Mesenchymal stem cell (in vitro differentiated cells and primary cell): ENCODE measurements at places on chromosomes 11 and 22.

DNA sequence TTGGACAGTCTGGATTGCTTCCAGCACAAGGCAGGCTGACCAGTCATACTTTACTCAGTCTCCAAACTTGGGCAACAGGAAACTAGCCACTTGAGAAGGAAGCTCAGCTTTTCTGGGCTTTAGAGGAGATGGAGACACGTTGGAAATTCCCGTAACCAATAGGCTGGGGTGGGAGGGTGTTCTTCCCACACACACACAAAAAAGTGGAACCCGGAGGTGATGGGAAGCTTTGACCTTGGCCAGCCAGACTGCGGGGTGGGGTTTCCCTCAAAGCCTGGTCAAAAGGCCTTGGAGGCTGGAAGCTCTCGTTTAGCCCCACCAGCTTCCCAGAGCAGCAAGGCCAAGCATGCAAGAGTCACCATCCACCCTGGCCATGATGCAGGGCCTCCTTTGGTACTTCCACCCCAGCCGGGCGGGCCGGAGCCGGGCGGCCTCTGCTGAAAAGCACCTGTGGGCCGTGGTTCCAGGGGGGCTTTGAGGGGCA, 126.2 kb downstream of the BCR start:
- no peaks in the 10 kb centered on the region for H3K27me3 ChIP-seq
- H3K4me3 ChIP-seq, result no peak overlapping the region
- H3K4me1 ChIP-seq, result peaks cover 35% of the 10 kb centered on the region
- H3K27ac ChIP-seq, result no peak overlapping the region
- peak; percentile 96 for DNase-seq
- peaks cover 18% of the 10 kb centered on the region for H3K36me3 ChIP-seq

DNA sequence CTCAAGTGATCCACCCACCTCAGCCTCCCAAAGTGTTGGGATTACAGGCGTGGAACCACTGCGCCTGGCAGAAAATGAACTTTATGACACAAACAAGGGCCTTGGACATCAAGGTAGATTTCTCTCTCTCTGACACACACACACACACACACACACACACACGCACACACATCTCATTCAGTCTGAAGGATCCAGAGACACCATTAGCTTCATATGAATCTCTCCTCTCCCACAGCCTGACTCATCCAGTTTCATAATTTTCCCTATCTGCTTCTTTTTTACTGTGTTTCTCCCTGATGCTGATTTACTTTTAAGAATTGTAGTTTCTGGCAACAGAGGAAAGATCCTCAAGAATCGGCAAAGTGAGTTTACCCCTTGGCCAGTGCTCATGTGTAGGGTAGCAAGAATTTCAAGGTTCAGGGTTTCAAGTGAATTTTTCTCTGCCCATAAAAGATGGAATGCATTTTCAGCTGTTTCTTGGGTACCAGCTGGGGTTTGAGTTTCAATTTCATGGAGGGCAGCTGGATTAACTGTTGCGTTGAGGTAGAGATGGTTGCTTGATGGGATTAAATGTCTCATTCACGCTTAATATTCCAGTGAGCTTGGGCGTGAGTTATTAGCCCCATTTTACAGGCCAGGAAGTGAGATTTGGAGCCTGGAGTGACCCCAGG, 3.5 kb downstream of the MYO18B start:
- H3K4me3 ChIP-seq, result no peak overlapping the region
- H3K27me3 ChIP-seq, result peaks cover 6% of the 10 kb centered on the region
- peak; percentile 47 for DNase-seq
- peaks cover 3% of the 10 kb centered on the region for H3K4me1 ChIP-seq

DNA sequence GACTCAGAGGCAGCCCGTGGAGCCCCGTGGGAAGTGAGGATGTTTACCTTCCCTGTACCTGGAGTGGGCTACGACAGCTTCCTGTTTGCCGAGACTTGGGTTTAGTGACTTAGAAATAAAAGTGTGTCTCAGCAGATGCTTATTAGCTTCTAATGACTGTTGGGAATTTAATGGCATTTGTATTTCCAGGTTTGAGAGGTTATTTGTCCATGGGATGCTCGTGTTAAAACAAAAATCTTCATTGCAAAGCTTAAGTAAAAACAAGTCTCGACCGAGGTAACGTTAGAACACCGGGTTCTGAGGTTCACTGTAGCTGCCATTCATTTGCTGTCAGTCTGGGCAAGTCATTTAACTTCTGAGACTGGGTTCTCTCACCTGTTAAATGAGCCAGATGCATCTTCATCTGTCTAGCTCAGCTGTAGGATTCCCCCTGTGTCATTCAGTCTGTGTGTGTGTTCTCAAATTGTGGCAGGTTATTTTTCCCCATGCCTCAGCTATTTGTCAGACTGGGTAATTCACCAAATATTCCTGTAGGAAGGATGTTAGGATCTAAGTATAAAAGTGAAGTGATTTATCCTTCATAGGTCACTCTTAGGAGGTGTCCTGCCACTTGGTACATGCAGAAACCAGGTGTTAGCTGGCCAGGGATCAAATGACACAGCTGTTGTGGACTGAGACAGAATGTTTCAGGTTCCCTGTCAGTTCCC, 791 bp downstream of the EI24 start:
- H3K4me3 ChIP-seq, result peak overlapping the region; percentile 100
- H3K36me3 ChIP-seq, result peaks cover 29% of the 10 kb centered on the region
- DNase-seq, result peak; percentile 25
- H3K27ac ChIP-seq, result no peak overlapping the region

DNA sequence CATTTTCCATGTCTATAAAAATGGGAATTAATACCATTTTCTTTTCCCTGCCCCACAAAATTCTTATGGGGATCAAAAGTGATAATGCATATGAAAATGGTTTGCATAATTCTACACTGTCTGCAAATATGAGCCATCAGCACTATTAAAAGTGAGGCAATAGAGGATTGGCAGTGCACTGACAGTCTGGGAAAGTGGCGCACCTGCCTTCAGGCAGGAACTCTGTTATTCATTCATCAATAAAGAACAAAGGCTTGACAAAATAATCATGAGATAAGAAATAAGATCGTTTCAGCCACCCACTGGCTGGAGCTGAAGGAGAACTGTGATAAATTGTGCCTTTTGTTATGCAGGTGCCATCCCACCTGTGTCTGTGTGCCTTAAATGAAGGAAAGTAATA, 49.5 kb downstream of the ARFGAP2 start:
- H3K4me3 ChIP-seq, result no peak overlapping the region
- H3K4me1 ChIP-seq, result no peaks in the 10 kb centered on the region
- no peak overlapping the region for H3K27ac ChIP-seq
- H3K36me3 ChIP-seq, result peaks cover 5% of the 10 kb centered on the region
- H3K27me3 ChIP-seq, result no peaks in the 10 kb centered on the region

GRCh38 chr22:45454275-45454674, 40.8 kb downstream of the RIBC2 start:
- H3K36me3 ChIP-seq, result no peaks in the 10 kb centered on the region
- no peak overlapping the region for H3K27ac ChIP-seq
- H3K4me3 ChIP-seq, result no peak overlapping the region
- H3K27me3 ChIP-seq, result no peaks in the 10 kb centered on the region

GRCh38 chr22:50730013-50730891, 7.8 kb upstream of the ACR start:
- H3K27me3 ChIP-seq, result peaks cover 15% of the 10 kb centered on the region
- H3K4me1 ChIP-seq, result peaks cover 9% of the 10 kb centered on the region
- no peaks in the 10 kb centered on the region for H3K36me3 ChIP-seq
- DNase-seq, result no peak
- no peak overlapping the region for H3K4me3 ChIP-seq

DNA sequence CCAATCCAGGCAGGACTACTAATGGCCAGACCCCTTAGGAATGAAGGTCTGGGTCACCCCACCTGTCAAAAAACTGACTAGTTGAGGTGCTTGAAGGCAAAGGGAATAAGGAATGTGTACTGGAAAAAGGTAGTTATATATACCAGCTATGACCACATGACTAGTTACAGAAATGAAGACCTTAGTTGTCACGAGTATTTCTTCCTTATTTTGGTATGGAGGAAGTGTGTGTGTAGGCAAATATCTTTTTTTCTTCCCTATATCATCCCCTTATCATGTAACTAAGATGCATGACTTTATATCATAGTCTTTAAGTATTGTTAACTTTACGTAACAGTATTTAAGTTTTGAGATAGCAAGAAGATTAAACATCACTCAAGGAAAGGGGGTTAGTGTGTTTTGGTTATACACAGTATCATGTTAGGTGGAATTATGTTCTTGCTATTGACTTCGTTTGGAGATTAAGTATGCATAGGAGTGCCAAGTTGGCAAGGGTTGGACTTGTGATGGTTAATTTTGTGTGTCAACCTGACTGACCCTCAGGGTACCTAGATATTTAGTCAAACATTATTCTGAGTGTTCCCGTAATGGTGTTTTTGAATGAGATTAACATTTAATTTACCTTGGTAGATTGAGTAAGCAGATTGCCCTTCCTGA, 38.2 kb upstream of the NARS2 start:
- no peaks in the 10 kb centered on the region for H3K36me3 ChIP-seq
- H3K4me1 ChIP-seq, result no peaks in the 10 kb centered on the region
- H3K27ac ChIP-seq, result no peak overlapping the region
- H3K4me3 ChIP-seq, result no peak overlapping the region
- DNase-seq, result no peak

GRCh38 chr11:3880724-3881123, 25.3 kb downstream of the STIM1 start:
- H3K4me3 ChIP-seq, result no peak overlapping the region
- no peaks in the 10 kb centered on the region for H3K36me3 ChIP-seq
- H3K4me1 ChIP-seq, result peaks cover 14% of the 10 kb centered on the region
- peak; percentile 45 for DNase-seq
- H3K27ac ChIP-seq, result peak overlapping the region; percentile 86

- peaks cover 10% of the 10 kb centered on the region for H3K4me1 ChIP-seq
- H3K4me3 ChIP-seq, result no peak overlapping the region
- DNase-seq, result no peak
- no peaks in the 10 kb centered on the region for H3K27me3 ChIP-seq
These were observed 48.4 kb upstream of the WEE1 start for GRCh38 chr11:9525116-9525515.

- H3K4me3 ChIP-seq, result peak overlapping the region; percentile 66
- no peak overlapping the region for H3K27ac ChIP-seq
- DNase-seq, result no peak
These were observed 669 bp upstream of the BCR start for GRCh38 chr22:23179381-23180299.

DNA sequence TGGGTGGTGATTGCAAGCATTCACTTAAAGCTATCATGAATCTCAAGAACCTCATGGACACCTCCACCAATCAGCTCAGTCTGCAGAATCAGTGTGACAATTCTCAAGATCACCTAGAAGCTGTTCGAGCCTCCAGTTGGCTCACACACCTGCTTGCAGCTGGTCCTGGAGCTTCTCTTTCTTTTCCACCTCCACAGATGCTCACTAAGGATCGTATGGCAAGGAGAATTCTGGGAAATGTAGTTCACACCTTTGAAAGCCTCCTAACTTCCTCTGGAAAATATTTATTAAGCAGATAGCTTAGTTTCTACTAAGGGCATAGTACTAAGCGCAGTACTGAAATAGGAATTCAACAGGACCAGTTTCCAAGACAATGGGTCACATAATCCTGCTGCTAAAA, 26.2 kb downstream of the FSHB start:
- no peak overlapping the region for H3K4me3 ChIP-seq
- no peak overlapping the region for H3K27ac ChIP-seq
- H3K27me3 ChIP-seq, result no peaks in the 10 kb centered on the region
- no peaks in the 10 kb centered on the region for H3K4me1 ChIP-seq
- no peaks in the 10 kb centered on the region for H3K36me3 ChIP-seq
- no peak for DNase-seq

DNA sequence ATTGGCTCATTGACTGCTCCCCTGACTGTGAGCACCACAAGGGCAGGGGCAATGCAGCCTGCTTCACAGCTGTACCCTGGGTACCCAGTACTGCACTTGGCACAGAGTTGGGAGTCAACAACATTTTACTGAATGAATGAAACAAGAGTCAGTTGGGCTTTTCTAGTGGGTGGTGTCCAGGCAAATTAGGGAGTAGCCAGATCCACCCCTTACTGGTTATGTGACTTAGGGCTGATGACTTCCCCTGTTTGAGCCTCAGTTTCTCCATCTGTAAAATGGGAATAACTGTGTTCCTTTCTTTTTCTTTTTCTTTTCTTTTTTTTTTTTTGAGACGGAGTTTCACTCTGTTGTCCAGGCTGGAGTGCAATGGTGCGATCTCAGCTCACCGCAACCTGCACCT, 23.1 kb downstream of the MIAT start:
- H3K36me3 ChIP-seq, result peaks cover 21% of the 10 kb centered on the region
- peaks cover 21% of the 10 kb centered on the region for H3K4me1 ChIP-seq
- no peaks in the 10 kb centered on the region for H3K27me3 ChIP-seq
- DNase-seq, result no peak
- H3K4me3 ChIP-seq, result no peak overlapping the region

DNA sequence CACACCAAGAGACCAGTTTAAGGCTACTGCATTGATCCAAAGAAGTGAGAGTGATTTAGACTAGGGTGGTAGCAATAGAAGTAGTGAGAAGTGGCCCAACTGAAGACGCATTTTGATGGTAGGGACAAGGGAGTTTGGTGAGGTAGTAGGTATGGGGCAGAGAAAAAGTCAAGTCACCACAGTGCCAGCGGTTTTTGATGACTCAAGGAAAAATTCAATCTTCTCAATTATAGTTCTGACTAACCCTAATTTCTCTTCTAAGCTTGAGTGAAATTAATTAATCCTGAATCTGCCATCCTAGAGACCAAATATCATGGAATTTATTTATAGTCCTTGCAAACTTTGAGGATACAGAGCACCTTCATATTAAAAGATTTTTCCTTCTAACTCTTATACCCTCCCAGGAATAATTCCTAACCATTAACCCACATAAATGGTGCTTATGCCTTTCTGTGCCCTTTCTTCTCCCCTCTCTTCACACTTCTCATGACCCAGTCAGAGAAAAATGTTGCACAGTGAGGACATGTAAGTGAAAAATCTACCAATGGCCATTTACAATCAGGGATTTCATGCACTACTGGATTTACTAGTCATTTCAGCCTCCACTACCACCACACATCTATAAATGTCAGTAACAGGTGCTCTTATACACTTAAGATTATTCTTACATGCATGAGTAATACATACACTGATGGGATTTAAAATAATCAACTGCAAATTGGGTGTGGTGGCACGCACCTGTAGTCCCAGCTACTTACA, 45.9 kb upstream of the ARHGAP32 start:
- peaks cover 4% of the 10 kb centered on the region for H3K36me3 ChIP-seq
- H3K27ac ChIP-seq, result no peak overlapping the region
- no peaks in the 10 kb centered on the region for H3K4me1 ChIP-seq
- DNase-seq, result no peak
- H3K4me3 ChIP-seq, result no peak overlapping the region
- H3K27me3 ChIP-seq, result no peaks in the 10 kb centered on the region

DNA sequence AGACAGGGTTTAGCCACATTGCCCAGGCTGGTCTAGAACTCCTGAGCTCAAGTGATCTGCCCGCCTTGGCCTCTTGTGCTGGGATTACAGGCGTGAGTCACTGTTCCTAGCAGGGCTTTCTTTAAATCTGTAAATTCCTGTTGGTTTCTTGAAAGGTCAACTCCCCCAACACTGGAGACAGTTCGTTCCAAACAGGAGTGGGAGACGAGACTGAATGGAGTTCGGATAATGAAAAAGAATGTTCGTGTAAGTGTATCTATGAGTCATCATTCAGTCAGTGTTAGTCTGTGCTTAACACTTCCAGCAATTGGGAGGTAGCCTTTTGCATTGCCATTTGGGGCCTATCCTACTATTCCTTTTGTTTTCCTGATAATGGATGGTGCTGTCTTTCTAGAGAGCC, 10.0 kb upstream of the BACE1-AS start:
- DNase-seq, result peak; percentile 96
- H3K4me3 ChIP-seq, result no peak overlapping the region
- peaks cover 7% of the 10 kb centered on the region for H3K4me1 ChIP-seq
- H3K27ac ChIP-seq, result peak overlapping the region; percentile 88
- H3K36me3 ChIP-seq, result peaks cover 21% of the 10 kb centered on the region
